ENCODE measurements at places on chromosomes 12 and 14. TPM values are rescaled to one million over a fixed set of nuclear protein-coding genes. Genes with fewer than 3 reads are reported as not detected.

Gene PZP
- total RNA-seq: not detected

Gene TGM1
- 1.1 TPM for total RNA-seq

Gene TMEM30B
- total RNA-seq: not detected

Gene CRACR2A
- 30.1 TPM for total RNA-seq

Gene CHST11
- total RNA-seq: 22.8 TPM

Gene SYNE3
- 6.8 TPM for total RNA-seq

Gene GLS2
- not detected for total RNA-seq
